Activated CD4-positive, alpha-beta T cell treated with anti-CD3 and anti-CD28 coated beads for 1 hour (primary cell): ENCODE measurements at places on chromosomes 3 and 15.

- no peak for DNase-seq
Measured at GRCh38 chr3:178159691-178160220, 376.5 kb upstream of the KCNMB2 start.

DNA sequence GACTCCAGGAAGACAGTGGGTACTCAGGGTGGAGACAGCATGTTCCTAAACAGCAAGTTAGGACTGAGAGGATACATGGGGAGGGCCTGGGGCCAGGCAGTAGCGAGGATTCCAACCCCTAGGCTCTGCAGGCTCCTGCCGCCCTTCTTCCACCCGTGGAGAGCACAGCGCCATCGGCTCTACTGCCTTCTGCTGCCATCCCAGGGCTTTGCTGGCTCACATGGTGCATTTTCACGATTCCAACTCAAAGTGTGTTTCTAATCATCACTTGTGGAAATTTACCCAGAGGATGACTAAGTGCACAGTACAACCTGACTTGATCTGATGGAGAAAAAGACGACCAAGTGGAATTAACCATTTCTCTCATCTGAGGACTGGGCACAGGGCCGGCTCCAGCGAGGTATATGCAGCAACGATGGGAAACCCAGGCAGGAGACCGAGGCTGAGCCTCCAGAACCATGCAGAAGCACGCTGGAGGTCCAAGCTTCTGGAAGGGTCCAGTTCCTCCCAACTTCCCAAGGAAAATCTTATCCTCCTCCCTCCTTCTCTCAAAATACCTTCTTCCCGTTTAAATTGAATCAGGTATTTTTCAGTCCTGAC lies 104.6 kb downstream of the LRIG1 start:
- DNase-seq: no peak

DNA sequence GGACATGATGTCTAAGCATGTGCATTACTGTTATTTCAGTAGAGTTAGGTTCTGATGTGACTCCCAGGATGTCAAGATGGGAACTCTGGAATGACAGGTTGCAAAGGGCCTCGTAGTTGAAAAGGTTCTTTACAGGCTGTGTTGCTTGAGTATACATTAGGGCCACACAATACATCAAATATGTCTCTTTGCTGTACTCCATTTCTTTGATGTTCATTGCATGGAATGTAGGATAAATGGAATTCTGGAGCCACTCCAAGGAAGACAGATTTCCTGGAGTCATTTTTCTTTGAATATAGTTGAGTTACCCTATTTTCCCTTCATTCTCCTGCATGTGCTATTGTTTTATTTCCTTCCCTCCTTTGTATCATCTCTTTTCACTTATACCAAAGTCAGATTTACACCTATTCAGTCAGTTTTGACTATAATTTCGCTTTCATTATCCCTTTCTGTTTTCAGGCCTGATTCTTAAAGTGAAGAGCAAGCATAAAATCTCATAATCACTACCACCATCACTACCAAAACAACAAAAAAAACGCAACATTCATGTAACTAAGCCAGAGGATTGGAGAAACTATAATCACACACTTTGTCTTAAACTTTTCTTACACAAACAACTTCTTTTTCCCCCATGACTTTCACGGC lies 61.2 kb upstream of the PTX3 start:
- DNase-seq: no peak

DNA sequence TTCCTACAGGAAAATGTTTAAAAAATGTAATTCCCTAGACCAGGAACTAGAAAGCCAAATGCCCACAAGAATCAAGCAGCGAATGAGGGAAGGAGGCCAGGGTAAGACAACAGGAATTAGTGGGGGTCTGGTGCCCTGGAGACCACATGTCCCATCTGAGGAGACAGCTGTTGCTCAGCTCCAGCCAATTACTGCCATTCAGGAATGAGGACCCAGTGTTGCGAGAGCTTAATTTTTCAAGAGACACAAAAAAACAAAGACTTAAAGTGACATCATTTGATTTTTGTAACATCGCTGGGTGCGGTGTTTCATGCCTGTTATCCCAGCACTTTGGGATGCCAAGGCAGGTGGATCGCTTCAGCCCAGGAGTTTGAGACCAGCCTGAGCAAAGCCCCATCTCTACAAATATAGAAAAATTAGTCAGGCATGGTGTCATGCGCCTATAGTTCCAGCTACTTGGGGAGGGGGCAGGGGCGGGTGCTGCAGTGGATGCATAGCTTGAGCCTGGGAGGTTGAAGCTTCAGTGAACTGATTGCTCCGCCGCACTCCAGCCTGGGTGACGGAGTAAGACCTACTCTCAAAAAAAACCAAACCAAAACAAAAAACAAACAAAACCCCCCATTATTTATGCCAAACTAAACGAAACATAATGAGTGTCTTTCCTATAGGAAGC lies 52.8 kb upstream of the LRIG1 start:
- no peak for DNase-seq

DNA sequence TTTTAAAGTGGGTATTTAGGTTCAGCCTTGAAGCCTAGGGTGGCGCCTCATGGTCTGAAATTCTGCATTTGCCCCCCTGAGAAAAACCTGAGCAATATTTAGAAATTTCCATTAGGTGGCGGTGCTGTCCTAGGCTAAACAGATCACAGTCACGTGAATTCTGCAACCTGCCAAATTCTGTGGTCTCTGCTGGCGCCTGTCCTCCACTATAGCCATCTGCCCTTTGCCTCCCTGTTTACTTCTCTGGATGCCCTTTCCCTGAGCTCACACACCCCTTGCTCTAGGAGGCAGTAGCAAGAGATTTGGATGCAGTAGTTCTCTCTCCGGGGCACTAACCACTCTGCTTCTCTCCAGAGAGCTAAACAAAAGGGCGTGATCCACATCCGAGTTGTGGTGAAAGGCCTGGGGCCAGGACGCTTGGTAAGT lies 9.1 kb downstream of the MRPS11 start:
- DNase-seq: no peak

GRCh38 chr15:35746121-35746520 lies 200.2 kb upstream of the DPH6 start:
- DNase-seq: no peak

DNA sequence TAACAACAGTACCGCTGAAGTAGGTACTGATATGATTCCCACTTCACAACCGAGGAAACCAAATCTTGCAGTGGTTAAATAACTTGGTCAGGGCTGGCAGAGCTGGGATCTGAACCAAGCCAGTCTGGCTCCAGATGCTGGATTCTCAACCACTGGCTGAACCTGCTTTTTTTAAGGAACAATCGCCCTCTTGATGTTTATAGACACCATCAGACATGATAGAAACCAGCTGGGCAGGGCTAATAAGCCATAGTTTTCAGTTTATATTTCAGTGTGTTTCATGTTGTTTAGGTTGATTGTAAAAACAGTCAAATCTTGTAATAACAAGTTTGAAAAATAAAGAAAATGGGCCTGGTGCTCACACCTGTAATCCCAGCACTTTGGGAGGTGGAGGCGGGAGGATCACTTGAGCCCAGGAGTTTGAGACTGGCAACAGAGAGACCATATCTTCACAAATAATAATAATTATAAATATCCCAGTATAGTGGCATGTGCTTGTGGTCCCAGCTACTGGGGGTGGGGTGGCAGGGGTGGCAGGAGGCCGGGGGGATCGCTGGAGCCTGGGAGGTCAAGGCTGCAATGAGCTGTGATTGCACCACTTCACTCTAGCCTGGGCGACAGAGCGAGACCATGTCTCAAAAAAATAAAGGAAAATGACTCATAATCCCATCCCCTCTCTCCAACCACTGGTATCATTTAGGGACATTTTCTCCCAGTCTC lies 36.7 kb downstream of the XYLB start:
- no peak for DNase-seq

GRCh38 chr3:47836986-47837385 lies 34.0 kb downstream of the DHX30 start:
- DNase-seq: no peak

DNA sequence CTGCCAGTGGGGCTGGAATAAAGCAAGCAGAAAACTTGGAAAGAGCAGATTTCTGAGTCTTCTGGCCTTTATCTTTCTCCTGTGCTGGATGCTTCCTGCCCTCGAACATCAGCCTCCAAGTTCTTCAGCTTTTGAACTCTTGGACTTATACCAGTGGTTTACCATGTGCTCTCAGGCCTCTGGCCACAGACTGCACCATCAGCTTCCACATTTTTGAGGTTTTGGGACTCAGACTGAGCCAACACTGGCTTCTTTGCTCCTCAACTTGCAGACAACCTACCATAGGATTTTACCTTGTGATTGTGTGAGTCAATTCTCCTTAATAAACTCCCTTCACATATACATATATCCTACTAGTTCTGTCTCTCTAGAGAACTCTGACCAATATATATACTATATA lies 706.6 kb downstream of the NR2F2 start:
- no peak for DNase-seq

- no peak for DNase-seq
Measured at GRCh38 chr15:70054884-70055387, 42.8 kb downstream of the TLE3 start.

DNA sequence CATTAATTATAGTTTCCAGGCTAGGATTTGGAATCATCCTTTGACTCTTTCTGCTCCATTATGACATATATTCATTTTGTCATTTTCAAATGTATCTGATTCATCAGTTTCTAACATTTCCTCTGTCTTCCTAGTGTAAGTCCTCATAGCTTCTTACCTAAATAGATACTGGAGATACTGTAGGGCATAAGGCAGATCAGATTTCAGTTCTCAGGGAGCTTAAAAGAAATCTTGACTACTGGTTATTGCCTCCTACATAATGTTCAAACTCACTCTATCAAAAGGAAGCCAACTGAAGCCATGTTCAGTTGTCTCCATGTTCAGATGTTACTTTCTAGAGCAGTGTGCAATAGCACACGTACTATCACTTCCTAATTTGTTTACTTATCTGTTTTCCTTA lies 29.6 kb upstream of the CTDSPL2 start:
- no peak for DNase-seq

DNA sequence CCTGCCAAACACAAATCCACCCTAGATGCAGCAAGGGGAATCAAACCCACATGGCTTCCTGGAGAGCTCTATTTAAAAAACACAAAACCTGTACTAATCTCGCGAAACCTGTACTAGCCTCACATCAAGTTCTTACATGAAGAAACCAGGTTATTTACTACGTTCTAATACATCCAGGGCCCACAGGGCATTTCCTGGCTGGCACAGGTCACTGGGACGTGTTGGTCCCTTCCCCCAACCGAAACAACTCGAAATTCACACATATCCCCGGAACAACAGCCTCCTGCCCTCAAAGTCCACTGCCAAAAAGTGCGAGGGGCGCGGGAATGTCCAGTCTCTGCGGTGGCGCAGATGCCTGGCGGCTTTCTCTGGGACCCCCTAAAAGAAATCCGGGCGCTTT lies 955 bp downstream of the CDCP1 start:
- DNase-seq: no peak

- no peak for DNase-seq
Measured at GRCh38 chr15:93250209-93250608, 161.2 kb upstream of the RGMA start.

DNA sequence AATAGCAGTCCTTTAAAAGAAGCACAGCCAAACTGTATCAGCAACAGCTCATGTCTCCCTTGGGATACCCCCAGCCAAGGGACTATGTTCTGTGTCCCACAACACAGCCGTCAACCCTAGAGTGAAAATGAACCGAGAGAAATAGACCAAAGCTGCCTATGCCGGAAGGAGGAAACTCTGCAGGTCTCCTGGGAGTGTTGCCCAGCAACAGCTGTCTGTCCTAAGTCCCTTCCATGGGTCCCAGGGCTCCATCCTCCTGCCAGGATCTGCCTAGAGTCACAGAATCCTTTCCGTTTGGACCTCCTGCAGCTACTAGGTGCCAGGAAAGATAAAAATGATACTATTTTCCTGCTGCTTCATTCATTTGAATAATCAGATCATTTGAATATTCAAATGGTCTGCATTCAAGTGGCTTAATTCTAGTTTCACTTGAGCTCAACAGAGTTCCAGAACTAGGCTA lies 53.1 kb downstream of the TRANK1 start:
- DNase-seq: no peak

- DNase-seq: no peak
Measured at GRCh38 chr3:130374908-130375307, 29.4 kb downstream of the COL6A5 start.

DNA sequence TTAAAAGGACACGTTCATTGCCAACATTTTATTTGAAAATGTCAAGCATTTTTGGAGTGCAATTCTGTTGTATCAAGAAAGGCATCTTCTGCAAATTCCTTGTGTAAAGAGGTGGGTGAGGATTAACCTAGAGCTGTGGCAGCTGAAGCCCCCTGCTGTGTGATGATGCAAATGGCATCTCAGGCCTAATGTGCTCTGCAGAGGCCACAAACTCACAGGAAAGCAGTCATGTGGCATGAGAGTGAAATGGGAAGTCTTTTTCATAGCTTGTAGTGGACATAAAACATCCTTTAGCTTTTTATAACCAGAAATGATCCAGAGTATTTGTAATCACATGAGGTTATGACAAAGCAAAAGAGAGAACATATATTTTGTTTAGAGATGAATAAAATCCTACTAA lies 6.4 kb downstream of the CADM2 start:
- no peak for DNase-seq

- no peak for DNase-seq
Measured at GRCh38 chr3:64848822-64849221, 161.0 kb upstream of the ADAMTS9 start.

DNA sequence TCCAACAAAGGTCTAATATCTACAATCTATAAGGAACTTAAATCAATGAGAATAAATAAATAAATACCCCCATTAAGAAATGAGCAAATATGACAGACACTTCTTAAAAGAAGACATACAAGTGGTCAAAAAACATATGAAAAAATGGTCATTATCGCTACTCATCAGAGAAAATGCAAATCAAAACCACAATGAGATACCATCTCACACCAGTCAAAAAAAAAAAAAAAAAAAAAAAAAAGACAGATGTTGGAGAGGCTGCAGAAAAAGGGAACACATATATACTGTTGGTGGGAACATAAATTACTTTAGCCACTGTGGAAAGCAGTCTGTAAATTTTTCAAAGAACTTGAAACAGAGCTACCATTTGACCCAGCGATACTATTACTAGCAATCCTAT lies 31.6 kb upstream of the OR5H6 start:
- no peak for DNase-seq

- no peak for DNase-seq
Measured at GRCh38 chr15:34993877-34994276, 5.8 kb upstream of the ZNF770 start.

DNA sequence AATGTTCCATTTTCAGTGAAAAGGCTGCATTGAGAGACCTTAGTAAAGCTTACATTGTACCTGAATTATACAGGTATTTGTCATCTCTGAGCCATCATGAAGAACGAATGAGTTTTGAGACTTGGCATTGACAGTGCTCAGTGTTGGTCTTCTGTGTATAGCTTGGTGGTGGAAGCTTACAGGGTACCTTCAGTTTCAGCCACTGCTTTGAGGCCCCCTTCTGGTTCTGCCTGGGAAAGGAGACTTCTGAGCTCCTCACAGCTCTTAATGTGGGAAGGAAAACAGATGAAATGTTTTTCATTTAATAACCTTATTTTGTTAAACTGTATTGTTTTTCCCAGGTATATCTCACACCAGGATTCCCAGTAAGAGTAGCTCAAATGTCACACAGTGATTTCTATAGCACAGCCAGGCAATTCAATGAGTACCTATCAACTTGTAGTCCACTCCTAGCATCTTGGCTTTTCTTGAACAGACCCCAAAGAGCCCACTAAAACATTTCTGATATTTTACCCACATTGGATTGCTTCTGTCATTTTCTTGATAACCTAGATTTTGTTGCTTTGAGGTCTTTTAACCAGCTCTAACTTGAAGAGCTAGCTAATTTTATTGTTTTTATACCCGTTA lies 5.6 kb downstream of the SERPINI1 start:
- no peak for DNase-seq
